ENCODE measurements at places on chromosomes 4 and X.

GRCh38 chr4:152164561-152164960 lies 371.3 kb downstream of the FBXW7 start:
- no peak for DNase-seq

DNA sequence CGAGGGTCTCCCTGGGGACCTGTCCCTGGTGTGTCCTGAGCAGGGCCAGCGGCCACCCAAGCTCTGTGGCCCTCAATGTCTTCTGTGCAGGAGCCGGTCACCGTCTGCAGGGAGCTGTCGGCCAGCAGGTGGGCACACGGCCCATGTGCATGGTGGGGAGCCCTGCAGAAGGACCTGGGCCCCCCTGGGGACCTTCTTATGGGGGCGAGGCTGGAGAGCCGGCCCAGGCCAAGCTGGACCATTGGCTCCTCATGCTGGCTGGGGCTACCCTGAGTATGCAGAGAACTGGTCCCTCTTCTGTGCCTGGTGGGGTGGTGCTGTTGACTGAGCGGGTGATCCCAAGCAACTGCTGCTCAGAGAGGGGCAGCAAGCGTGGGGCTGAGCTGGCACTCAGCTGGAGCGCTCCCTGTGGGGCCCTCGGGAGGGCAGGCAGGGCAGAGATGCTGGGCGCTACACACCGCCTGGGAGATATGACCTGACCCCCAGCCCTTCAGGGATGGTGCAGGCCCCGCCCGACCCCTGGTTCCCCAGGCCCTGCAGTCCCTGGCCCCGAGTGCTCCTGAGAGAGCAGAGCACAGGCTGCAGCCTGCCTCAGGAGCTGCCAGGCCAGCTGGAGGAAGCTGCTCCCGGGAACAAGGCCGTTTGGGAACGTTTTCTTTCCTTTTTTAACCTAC lies 14.8 kb downstream of the NAT8L start:
- DNase-seq: no peak

DNA sequence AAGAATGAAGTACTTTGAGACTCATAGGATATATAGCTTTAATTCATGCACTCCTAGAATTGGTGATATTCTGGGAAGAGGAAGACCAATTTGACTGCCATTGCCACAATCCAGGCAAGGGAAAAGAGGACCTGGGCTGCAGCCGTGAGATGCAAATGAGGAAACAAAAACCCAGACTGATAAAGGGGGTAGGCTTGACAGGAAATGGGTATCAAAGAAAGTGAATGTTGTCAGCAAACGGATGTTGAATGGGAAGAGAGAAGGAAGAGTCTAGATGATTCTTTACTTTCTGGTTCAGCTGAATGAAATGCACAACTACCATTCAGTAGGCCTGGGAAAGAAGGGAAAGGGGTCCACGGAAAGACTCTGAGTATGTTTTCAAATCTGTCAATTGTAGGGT lies 17.1 kb upstream of the ARHGEF6 start:
- DNase-seq: no peak

DNA sequence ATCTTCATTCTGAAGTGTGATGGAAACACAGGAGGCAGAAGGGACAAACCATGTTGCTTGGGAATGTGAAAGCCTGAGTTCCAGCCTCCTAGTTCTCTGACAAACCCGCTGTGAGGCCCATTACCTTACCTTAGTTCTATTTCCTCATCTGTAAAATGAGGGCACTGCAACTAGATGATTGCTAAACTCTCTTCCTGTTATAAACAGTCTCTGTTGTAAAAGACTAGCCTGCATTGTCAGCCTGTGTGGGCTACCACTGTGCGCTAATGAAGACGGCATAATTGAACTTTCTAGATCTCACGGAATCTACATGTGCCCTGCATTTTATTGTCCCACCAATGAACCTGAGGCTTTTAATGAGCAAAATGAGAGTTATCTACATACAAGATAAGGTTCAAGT lies 147.2 kb downstream of the AFF2 start:
- no peak for DNase-seq

DNA sequence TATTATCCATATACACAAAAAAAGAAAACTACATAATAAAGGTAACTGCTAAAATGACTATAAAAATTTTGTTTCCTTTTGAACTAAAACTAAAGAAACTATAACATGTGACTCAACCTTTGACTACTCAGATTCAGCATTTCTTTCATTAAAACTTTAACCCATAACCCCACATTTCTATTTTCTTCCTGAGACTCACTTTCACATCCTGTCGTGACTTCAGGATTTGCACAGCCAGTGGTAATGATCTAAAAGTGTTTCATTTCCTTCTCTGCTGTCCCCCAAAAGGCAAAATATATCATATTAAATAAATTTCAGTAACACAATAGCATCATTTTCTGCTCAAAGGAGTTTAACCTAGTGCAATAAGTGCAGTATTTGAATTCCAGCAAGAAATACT lies 1022.4 kb upstream of the DIAPH2 start:
- no peak for DNase-seq

DNA sequence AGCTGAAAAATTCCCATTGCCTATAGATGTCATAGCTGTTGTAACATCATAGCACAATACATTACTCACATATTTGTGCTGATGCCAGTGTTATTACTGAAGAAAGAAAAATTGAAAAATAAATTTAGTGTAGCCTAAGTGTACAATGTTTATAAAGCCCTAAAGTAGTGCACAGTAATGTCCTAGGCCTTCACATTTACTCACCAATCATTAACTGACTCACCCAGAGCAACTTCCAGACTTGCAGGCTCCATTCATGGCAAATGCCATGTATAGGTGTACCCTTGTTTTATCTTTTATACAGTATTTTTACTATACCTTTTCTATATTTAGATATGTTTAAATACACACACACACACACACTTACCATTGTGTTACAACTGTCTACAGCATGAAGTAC lies 265.4 kb upstream of the MAGEB18 start:
- no peak for DNase-seq

- no peak for DNase-seq
Observed at GRCh38 chrX:54230435-54231148, 47.5 kb upstream of the FAM120C start.

DNA sequence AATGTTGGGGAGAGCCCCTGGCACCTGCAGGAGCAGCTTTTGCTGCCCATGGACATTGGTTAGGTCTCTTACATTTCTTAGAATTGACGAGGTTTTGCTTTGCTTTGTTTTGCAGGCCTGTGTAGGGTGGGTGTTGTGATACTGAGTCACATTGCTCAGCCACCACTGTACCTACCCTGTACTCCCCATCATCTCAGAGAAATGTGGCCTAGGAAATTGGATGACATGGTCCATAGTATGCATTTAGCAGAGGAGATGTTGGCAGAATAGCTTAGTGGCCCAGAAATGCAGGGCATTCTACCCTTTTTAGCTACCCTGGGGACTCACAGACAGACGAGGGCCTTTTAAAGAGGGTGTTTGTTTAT lies 43.7 kb downstream of the IL21 start:
- DNase-seq: no peak

DNA sequence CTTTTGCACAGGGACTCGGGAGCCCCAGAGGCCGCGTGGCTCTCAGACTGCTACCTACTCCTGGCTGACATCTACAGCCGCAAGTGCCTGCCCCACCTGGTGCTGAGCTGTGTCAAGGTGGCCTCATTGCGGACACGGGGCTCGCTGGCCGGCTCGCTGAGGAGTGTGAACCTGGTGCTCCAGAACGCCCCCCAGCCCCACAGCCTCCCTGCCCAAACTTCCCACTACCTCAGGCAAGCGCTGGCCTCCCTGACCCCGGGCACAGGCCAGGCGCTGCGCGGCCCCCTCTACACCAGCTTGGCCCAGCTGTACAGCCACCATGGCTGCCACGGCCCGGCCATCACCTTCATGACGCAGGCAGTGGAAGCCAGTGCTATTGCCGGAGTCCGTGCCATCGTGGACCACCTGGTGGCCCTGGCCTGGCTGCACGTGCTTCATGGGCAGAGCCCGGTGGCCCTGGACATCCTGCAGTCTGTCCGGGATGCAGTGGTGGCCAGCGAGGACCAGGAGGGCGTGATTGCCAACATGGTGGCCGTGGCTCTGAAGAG lies 28.8 kb downstream of the SH3TC1 start:
- no peak for DNase-seq

DNA sequence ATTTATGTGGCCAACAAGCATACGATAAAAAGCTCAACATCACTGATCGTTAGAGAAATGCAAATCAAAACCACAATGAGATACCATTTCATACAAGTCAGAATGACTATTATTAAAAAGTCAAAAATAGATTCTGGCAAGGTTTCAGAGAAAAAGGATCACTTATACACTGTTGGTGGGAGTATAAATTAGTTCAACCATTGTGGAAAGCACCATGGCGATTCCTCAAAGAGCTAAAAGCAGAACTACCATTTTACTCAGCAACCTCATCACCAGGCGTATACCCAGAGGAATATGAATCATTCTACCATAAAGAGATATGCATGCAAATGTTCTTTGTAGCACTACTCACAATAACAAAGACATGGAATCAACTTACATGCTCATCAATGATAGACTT lies 478.7 kb upstream of the GALNTL6 start:
- DNase-seq: no peak

GRCh38 chr4:140094438-140095420 lies 59.3 kb downstream of the MAML3 start:
- no peak for DNase-seq

- no peak for DNase-seq
Observed at GRCh38 chrX:136899221-136899620, 18.7 kb upstream of the RBMX start.

- DNase-seq: no peak
Observed at GRCh38 chr4:172830295-172830764, 338.3 kb upstream of the GALNT7 start.

GRCh38 chrX:124362072-124362471 lies 15.7 kb downstream of the SH2D1A start:
- DNase-seq: no peak

- DNase-seq: no peak
Observed at GRCh38 chr4:23036503-23036902, 343.8 kb downstream of the GBA3 start.

GRCh38 chr4:121822796-121823504 lies 733 bp downstream of the CCNA2 start:
- no peak for DNase-seq

GRCh38 chr4:4631150-4631549 lies 89.3 kb upstream of the STX18 start:
- DNase-seq: no peak

- no peak for DNase-seq
Observed at GRCh38 chr4:39514888-39515401, 12.3 kb downstream of the UGDH start.

DNA sequence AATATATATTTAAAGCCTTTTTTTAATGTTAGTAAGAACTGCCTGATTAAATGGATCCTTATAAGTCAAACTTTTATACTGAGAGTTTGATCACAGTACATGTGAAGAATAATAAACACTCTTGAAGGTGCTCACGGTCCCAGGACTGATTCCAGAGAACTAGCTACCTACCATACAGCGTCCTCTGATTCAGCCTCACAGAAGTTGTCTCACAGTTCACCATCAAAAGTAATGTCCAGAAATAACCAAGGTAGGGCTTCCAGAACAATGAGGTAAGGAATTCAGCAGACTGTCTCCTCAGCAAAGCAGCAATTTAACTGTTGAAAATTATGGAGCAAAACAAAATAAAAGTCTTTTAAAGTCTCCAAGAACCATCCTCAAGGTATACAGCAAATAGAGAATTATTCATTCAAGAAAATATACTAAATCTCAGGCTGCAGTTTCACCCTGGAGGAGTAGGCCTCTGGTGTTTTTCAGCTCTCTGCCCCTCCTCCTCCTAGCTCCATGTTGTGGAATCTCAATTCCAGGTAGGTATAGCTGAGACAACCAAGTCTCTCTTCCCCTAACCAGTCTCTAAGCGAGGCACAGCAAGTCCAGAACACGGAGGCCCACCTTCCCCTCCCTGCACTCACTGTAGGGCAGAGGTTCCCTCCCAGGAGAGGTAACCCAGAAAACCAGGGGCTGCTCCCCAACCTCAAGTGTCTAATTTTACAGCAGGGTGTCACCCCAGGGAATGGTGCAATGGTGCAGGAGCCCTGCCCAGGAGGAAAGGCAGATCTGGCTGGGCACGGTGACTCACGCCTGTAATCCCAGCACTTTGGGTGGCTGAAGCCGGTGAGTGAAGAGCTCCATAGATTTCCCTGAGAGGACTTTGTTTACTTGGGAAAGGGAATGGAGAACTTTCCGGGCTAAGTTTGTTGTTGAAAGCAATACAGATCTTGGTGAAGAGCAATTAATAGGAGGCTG lies 28.6 kb downstream of the FAM241A start:
- no peak for DNase-seq

- DNase-seq: no peak
Observed at GRCh38 chrX:44816367-44816766, 27.5 kb upstream of the DUSP21 start.

GRCh38 chr4:88965053-88965452 lies 91.9 kb downstream of the FAM13A start:
- no peak for DNase-seq

GRCh38 chrX:136147976-136148375 lies 643 bp downstream of the FHL1 start:
- no peak for DNase-seq

- DNase-seq: peak; percentile 78
Observed at GRCh38 chr4:7070729-7071511, 3.1 kb upstream of the GRPEL1 start.

DNA sequence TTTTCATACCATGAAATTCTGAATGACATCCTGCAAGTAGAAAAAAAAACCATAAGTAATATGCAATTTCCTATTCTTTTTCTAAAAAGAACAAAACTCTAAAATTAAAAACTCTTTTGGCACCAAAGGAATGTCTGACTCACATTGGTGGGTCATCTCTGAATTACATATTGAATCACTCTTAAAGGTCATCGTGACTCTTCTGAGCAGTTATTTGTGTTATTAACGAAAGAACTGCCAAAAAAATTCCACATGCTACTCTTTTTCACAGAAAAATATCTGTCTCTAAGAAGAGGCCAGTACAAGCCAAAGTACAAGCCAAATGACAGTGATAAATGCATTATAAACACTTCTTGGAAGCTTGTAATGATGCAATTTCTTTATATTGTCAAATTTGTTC lies 282.2 kb downstream of the GUCY2F start:
- DNase-seq: no peak

DNA sequence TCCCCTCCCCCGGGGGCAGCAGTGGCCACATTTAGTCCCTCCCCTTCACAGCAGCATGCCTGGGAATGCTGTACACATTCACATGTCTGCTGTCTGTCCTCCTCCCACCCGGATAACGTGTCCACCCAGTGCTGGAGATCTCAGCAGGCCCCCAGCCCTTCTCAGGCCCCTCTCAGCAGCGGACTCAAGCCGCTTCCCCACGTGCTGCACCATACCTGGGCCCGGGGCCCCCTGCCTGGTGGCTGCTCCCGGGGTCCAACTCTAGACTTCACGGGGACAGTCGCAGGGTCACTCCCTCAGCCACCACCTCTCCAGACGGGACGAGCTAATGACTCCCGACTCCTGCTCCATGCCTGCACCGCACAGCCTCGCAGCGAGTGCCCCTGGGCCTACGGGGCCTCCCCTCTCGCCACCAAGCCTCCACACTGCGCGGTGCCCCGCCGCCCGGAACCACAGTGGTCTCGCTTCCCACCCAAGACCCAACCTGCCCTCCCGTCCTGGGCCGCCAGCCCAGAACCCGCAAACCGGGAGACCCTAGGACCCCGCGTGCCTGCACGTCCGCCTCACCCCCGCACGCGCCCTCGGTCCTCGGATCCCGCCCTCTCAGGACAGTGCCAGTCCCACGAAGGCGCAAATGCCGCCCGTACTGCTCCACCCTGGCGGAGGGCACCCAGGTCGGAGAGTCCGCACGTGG lies 1.3 kb upstream of the PCGF3 start:
- DNase-seq: no peak
